ENCODE measurements at places on chromosomes 6 and 20.
A peak's percentile ranks its signal among the peaks of the same experiment; 100 is the strongest.

DNA sequence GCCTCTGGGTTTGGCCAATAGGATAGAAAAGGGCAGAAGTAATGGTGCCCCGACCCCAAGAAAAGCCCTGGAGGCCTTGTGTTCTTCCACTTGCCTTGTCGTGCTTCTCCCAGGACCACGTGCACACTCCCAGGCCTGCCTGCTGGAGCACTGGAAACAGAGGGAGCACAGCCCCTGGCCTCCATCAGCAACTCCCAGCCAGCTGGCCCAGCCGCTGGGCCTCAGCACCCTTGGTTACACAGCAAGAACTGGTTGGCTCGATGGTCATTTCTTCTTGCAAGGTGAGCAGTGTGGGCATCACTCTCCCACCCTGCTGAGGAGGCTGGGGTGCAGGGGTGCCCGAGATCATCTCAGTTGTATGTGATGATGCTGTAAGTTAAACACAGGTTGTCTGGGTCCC is 69.2 kb upstream of the CST7 start:
- no peak for DNase-seq

- DNase-seq: no peak
Observed at GRCh38 chr20:59939879-59940128, 301 bp downstream of the PPP1R3D start.

GRCh38 chr20:62900692-62901584 is 25.4 kb downstream of the DIDO1 start:
- no peak for DNase-seq

GRCh38 chr6:138162111-138162954 is 594 bp downstream of the ARFGEF3 start:
- peak; percentile 2 for DNase-seq

GRCh38 chr6:27617700-27618689 is 145.1 kb upstream of the ZNF184 start:
- DNase-seq: peak; percentile 45

DNA sequence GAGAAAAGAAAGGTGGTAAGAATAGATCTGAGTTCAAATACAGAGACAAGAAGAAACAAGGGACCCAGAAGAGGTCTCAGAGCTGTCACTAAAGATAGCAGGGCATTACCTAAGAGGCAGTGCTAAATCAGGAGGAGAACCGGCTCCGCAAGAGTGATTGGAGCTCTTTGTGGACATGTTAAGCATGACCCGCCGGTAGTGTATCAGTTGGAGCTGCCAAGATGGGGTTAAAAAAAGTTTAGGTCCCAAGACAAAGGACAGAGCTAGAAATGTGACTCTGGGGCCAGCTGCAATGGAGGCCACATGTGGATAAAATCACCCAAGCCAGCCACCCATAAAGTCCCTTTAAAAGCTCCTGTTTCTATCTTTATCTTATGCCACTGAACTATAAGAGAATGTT is 93.4 kb downstream of the MBOAT1 start:
- DNase-seq: no peak

GRCh38 chr6:44145839-44146238 is 12.8 kb upstream of the CAPN11 start:
- DNase-seq: no peak

- peak; percentile 70 for DNase-seq
Observed at GRCh38 chr20:7180256-7181045, 413.0 kb downstream of the BMP2 start.

DNA sequence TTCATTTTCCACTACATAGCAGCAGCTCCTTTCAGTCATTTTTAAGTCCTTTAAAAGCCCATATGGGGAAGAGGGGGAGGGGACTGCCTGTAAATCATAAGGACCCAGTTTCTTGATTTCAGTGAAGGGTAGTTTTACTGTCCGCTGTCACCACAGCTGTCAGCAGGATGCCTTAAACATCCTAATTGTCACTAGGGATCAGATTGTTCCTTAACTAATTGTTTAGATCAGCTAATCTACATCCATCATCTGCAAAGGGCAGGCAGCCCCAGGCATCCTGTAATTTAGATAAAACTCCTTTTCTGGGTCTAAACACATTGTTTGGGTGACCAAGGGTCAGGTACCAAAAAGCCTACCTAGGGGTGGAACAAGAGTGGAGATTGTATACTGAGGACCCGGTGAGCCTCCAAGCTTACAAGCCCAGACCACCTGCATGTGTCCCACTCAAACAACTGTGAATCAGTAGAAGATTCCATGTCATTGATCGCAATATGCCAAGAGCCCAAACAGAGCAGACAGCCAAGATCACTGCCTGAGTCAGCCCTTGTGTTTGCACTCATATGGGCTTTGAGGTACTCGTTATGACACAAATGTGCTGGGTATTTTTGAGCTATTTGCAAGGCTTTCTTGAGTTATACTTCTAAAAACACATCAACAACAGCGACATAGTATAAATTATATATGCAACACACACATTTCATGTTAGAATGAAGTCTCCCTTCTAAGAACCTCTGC is 198.7 kb upstream of the CEP162 start:
- DNase-seq: peak; percentile 12

- DNase-seq: no peak
Observed at GRCh38 chr6:37631295-37631694, 66.4 kb downstream of the MDGA1 start.

- DNase-seq: no peak
Observed at GRCh38 chr6:100593522-100593921, 128.8 kb upstream of the SIM1 start.

GRCh38 chr6:137715589-137716045 is 151.4 kb upstream of the TNFAIP3 start:
- DNase-seq: no peak

DNA sequence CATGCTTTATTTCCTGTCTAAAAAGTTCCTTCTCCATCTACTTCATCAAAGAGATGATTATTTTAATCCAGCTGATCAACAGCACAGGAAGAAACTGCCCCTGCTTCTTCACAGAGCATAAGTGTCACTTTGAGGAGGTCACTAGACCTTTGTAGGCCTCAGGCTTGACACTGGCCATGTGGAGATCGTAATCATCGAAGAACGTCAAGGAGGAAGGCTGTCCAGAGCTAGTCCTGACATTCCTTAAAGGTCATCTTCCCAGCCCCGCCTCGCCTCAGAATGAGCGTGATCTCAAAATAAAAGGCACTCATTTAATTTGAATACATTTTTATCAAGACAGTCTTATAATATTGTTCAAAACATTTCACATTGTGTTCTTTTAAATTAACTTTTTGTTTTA is 445.7 kb upstream of the CDH4 start:
- DNase-seq: no peak

- no peak for DNase-seq
Observed at GRCh38 chr6:150531957-150532356, 67.7 kb upstream of the PLEKHG1 start.

GRCh38 chr6:39058471-39059147 is 10.0 kb downstream of the GLP1R start:
- DNase-seq: no peak

GRCh38 chr20:34639755-34640222 is 37.1 kb downstream of the PIGU start:
- DNase-seq: no peak

- DNase-seq: no peak
Observed at GRCh38 chr6:131524695-131525336, 48.2 kb upstream of the ARG1 start.

GRCh38 chr6:6695625-6696276 is 107.2 kb downstream of the LY86 start:
- peak; percentile 61 for DNase-seq

DNA sequence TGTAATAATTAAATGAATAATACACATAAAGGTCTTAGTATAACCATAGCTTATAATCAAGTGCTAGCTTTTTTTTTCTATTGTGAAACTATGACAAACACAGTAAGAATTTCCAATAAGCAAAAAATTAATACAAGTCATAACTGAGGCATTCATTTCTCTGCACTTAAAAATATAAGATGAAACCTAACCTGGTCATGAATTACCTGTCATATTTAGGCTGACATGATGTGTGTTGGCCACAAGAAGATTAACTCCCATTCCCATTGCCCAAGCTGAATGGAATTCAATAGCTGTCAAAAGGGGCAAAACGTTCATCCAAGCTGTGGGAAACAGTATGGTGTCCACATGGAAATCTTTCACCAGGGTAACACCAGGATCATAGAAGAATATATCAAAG is 5.4 kb downstream of the VNN2 start:
- DNase-seq: no peak

DNA sequence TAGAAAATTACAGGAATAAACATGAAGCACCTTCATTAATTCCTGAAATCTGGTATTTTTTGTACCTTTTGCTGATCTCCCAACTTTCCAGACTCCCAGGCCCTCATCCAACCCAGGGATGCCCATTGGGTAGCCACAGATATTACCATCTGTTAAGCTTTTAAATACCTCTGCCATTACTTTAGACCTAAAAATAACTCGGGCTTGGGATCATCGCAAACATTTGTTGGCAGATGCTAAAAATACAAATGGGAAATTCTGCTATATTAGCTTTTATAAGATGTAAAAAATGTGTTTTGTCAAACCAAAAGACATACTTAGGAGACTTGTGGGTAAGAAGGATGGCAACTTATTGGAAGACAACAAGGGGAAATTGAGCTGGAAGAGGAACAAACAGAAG is 376.1 kb downstream of the CENPW start:
- DNase-seq: peak; percentile 33

- DNase-seq: peak; percentile 34
Observed at GRCh38 chr6:125834348-125834747, 43.6 kb downstream of the NCOA7 start.

GRCh38 chr6:143213859-143214376 is 153.2 kb downstream of the AIG1 start:
- DNase-seq: peak; percentile 74

GRCh38 chr6:79630883-79631692 is at the start of gene SH3BGRL2:
Gene SH3BGRL2 (plus strand): TSS chr6:79631329. CDS start chr6:79631462, 133 bp downstream.
- DNase-seq: peak; percentile 40

DNA sequence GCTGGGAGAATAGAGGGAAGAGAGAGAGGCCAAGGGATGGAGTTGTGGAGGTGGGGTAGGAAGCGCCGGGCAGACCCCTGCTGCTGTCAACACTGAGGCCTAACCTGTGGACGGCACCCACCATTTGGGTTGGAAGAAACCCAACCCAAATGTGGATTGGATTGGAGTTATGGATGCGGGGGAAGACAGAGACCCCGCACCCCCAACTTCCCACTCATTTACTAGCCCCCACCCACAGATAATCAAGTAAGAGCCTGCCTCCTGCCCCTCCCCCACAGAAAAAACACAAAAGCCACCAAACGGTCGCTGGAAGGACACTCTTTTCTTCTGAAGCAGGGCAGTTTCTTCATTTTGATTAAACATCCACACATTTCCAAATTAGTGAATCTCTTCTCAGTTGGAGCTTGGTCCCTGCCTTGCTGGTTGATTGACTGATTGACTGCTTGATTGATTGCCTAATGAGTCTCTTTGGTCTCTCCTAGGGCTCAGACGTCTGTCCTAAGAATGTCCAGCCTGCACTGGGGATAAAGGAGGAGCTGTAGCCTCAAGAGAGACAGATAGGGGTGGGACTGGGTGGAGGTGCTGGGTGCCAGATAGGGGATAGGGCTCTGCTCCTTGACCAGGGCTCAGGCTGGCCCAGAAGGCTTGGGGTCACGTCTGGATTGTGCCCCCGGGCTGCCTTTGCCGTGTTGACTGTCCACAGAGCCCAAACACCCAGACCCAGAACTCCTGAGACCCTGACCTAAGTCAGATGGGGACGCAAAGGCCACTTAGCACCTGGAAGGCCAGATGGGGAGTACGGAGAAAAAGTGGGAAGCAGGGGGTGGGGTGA is 74.9 kb upstream of the FOXP4 start:
- no peak for DNase-seq

- DNase-seq: no peak
Observed at GRCh38 chr6:13053006-13053461, 275.3 kb downstream of the TBC1D7 start.

GRCh38 chr20:31913431-31914157 is 38.3 kb downstream of the PDRG1 start:
- DNase-seq: no peak
